ENCODE measurements at places on chromosomes 2 and 18.

- no peak for DNase-seq
These were observed 100.7 kb upstream of the TAF1B start for GRCh38 chr2:9742601-9743000.

GRCh38 chr2:96788442-96789244, 27.4 kb upstream of the CNNM3 start:
- no peak for DNase-seq

DNA sequence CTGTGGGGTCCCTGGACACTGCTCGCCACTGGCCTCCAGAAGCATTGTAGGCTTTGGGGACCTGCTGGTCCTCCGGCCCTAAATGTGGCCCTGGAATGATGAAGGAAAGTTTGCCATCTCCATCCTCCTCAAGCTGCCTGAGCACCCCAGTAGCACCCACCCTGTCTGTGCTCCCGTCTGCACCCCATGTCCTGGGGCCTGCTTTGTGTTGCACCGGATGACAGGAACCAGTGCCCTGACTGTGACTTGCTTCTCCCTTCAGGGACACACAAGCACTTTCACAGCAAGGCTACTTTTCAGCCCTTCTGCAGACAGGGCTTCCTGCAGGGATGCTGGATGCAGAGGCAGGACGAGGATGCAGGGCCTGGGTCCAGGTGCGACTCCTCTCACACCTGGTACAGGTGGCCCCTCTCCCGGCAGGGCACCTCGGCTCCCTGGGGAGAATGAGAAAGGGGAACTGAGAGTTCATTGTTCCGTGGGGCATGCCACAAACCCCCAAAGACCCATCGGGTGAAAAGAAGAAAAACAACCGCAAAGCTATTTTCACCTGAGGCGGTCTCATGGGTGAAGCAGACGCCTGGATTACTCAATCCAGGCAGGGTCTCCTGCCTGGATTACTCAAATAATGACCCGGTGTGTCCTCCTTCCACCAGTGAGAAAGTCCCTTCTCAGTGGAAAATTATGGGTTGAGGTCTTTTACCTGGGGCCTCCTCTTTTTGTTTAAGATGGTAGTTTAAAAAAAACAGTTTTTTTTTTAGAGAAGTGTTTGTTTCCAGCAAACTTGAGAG, 74.9 kb downstream of the LONRF2 start:
- DNase-seq = peak; percentile 46

DNA sequence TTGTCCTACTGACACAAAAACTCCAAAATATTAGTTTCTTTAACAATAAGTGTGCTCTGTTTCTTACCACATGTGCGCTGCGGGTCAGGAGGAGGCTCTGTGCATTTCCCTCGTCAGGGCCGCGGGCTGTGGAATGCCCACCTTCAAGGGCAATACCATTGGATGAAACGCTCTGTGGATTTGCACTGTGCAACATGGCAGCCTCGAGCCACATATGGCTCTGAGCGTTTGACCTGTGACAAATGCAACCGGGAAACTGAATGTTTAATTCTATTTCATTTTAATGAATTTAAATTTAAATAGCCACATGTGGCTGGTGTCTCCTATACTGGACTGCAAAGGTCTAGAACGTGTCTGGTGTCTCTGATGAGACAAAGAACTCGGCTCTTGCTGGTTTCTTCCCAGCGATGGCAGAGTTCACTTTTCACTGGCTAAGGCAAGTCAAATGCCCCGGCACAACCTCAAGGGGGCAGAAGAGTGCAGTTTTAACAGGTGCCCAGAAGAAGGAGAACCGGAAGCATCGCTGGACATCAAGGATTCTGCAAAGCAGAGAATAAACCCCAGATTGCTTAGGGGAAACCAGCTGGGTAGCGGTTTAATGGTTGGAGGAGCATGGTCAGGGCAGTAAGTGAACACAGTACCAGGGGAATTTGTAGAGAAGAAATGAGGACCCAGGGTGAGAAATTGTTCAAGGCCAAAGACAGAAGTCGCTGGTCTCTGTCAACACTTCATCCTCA, 37.0 kb upstream of the TMEM18 start:
- peak; percentile 59 for DNase-seq

DNA sequence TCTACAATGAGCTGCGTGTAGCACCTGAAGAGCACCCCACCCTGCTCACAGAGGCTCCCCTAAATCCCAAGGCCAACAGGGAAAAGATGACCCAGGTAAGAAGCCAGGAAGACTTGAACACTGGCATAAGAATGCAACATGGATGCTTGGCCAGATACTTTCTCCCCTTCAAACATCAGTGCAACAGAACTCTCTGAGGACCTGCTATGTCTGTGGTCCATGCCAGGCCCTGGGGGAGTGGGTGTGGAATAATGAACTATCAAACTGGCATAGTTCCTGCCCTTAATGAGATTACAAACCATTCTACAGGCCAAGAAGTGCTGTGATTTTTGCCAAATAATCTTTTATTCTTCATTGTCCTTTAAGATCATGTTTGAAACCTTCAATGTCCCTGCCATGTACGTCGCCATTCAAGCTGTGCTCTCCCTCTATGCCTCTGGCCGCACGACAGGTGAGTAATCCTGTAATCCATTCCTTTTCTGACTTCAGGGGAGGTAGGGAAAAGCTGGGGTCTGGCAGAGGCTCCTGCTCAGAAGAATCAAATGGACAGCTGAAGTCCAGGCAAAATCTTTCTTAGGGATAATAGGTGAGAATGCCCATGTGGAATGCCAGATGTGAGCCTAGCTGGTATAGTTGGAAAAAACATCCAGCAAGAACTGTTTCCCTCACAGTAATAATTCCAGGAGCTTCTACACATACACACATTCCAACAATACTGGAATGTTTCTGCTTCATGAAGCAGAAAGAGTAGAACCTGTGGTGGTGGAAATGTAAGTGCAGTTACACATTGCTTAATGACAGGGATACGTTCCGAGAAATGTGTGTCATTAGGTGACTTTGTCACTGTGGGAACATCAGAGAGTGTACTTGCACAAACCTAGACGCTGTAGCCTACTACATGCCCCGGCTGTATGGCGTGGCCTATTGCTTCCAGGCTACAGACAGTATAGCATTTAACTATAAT, 16.2 kb downstream of the ACTG2 start:
- no peak for DNase-seq
